ENCODE measurements at places on chromosomes 5 and 9. TPM values are rescaled to one million over a fixed set of nuclear protein-coding genes. Genes with fewer than 3 reads are reported as not detected.

PRUNE2 gene
- 11.4 TPM for polyA plus RNA-seq

TRPM3 gene
- polyA plus RNA-seq: 12.4 TPM

LEAP2 gene
- polyA plus RNA-seq: 2.5 TPM

SLC1A3 gene
- 1.3 TPM for polyA plus RNA-seq

MTX3 gene
- polyA plus RNA-seq: 22.5 TPM

SPAG8 gene
- 8.6 TPM for polyA plus RNA-seq

PITX1 gene
- not detected for polyA plus RNA-seq

ZNF618 gene
- 42.8 TPM for polyA plus RNA-seq

C5orf63 gene
- polyA plus RNA-seq: 13.5 TPM

HAND1 gene
- not detected for polyA plus RNA-seq

FAM221B gene
- not detected for polyA plus RNA-seq

FCN1 gene
- 2.5 TPM for polyA plus RNA-seq

CKMT2 gene
- 5.7 TPM for polyA plus RNA-seq

NUP214 gene
- 52.6 TPM for polyA plus RNA-seq

GPR150 gene
- not detected for polyA plus RNA-seq

BRINP1 gene
- polyA plus RNA-seq: 7.2 TPM

DOCK2 gene
- 3.6 TPM for polyA plus RNA-seq

PCDHGC4 gene
- 3.9 TPM for polyA plus RNA-seq

CXCL14 gene
- polyA plus RNA-seq: 21.2 TPM

OR1Q1 gene
- not detected for polyA plus RNA-seq

OSMR gene
- polyA plus RNA-seq: 9.8 TPM

MYMK gene
- 0.30 TPM for polyA plus RNA-seq

SLC6A19 gene
- 56.1 TPM for polyA plus RNA-seq

DMRT2 gene
- polyA plus RNA-seq: 4.0 TPM

BRIX1 gene
- 43.1 TPM for polyA plus RNA-seq

SPATA31D4 gene
- not detected for polyA plus RNA-seq

ADGRD2 gene
- polyA plus RNA-seq: 0.17 TPM

ARSI gene
- 2.8 TPM for polyA plus RNA-seq

SURF2 gene
- polyA plus RNA-seq: 25.3 TPM

SREK1 gene
- 145 TPM for polyA plus RNA-seq

VCAN gene
- polyA plus RNA-seq: 310 TPM

SLC1A1 gene
- 26.7 TPM for polyA plus RNA-seq

ANKRD55 gene
- 1.4 TPM for polyA plus RNA-seq

SCGB3A2 gene
- 0.41 TPM for polyA plus RNA-seq

GABRA1 gene
- not detected for polyA plus RNA-seq

OBP2B gene
- polyA plus RNA-seq: not detected

NR5A1 gene
- polyA plus RNA-seq: 0.06 TPM

IL3 gene
- not detected for polyA plus RNA-seq

GRM6 gene
- polyA plus RNA-seq: 1.0 TPM

HK3 gene
- polyA plus RNA-seq: 0.45 TPM
